ENCODE measurements at places on chromosomes 6 and 20.

DNA sequence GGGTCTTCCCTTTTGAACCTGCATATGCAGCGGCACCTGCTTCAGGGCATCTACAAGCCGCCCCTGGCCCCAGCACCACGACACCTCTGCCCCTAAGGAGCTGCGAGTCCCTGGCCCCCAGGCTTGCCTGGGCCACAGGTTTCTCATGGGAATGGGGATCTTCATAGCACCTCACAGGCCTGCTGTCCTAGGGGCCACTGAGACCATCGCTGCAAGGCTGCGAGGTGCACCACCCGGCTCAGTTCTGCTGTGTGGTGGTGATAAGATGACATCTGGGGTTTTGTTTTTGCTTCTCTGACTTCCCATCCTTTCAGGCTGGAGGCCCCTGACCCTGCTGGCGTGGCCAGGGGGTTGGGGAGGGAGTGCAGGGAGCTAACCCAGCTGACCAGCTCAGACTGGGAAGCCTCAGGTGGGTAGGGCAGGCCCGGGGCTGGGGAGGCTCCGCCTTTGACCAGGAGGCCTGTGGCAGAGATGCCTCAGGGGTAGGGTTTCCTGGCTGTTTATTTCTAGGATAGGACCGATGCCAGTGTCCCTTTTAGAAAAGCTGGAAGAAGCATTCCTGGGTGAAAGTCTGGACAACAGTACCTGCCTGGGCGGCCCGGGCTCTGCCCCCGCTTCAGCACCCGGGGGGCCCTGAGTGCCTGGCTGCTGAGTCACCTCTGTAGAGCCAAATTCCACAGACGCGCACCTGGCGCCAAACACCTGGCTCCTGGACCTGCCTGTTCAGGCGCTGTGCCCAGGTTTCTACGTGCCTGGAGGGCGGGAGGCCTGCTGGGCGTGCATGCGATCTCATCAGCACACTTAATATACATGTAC, 264.7 kb downstream of the DLL1 start:
- DNase-seq, result no peak

- DNase-seq, result no peak
Observed at GRCh38 chr6:15148356-15148946, 97.4 kb upstream of the JARID2 start.

DNA sequence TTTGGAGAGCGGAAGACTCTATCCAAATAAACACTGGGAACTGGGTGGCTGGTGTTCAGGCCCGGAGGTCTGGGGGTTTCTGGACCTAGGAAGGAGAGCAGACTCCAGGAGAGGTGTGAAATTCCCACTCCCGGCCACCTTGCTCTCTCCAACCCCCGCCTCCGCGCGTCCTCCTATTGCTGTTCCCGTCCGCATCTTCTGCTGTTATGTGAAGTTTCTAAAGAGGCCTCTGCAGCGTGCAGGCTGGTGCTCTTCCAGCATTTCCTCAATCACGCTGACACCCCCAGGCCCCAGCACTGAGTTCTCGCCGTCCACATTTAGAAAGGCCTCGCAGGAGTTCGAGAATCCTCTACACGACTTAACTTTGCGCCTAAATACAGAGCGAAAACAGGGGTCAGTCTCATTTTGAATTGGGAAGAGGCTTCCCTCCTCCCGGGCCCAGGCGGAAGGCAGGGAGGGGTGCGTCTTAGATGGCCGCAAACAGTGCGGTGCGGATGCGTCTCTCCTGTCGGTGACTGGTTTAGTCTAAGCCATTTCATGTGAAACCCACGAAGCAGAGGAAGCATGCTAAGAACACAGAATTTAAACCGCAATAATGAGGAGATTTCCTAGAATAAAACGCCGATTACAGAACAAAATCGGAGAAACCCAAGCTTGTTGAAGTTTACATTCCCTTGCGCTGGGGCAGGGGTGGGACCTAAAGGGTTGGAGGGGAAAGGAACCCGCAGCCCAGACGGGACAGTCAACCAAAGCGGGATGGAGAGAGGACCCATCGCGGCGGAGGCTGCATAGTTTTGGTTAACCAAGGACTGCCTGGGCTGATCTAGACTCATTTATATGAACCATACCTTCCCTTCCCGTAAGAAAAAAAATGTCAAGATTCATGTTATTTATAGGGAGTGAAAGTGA, 4.0 kb upstream of the FOXF2 start:
- DNase-seq, result no peak

GRCh38 chr20:54148947-54149764, 24.6 kb downstream of the CYP24A1 start:
- no peak for DNase-seq

DNA sequence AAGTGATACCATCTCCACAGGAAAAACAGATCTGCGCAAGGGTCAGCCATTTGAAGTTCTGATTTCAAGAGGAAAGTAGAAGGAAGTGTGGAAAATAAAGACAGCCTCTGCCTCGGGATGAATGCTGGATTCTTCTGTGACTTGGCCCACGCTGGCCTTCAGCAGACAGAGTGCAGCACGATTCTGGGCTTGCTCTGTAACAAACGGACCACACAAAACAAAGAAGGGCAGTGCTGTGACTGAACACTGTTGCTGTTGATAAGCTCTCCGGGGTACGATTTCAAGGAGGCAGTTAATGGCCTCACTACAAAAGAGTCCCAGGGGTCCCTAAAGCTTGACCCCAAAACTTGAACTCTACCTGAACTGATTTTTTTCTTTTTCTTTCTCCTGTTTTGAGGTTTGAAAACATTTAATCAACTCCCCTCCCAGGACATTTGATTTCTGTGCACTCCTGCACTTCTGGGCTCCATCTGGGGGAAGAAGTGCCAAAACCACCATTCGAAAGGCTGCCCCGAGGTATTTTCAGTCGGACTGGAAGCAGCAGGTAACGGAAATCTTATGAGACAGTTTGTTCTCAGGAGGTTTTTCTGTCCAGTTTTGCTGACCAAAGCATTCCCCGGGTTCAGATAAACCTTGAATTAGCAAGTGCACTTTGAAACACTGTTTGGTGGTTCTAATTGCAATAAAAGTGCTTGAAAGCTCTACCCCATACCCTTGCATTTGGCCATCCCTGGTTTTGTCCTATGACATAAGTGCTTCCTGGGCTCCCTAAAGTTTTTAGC, 189.6 kb downstream of the MYLK4 start:
- DNase-seq, result no peak

GRCh38 chr20:38870733-38871559, 55.3 kb upstream of the FAM83D start:
- no peak for DNase-seq

DNA sequence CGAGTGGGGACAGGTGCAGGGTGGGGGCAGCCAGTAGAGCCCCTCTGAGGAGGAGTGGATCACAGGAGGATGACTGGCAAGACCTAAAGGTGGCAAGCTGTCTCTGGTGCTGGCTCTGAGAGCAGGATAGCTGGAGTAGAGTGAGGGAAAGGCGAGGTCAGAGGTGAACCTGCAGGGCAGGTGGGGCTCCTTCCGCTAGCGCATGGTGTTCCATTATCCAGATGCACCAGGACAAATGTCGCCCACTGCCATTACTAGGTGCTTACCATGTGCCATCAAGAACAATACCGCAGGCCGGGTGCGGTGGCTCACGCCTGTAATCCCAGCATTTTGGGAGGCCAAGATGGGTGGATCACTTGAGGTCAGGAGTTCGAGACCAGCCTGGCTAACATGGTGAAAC, 18.3 kb upstream of the FAM110A start:
- DNase-seq, result no peak

DNA sequence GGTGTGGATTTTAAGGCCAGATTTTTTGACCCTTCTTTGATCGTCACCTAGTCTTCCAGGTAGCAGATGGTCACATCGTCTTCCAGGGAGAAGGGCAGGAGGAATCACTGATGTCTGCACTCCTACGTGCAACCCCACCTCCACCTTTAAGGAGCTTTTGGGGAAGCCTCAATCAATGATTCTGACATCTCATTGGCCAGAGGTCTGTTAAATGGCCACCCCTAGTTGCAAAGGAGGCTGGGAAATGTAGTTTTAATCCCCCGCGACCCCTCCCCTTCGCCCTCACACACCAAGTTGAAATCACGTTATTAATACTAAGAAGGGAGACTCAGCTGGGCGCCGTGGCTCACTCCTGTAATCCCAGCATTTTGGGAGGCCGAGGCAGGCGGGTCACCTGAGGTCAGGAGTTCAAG, 151.4 kb downstream of the BCAS1 start:
- DNase-seq, result no peak

DNA sequence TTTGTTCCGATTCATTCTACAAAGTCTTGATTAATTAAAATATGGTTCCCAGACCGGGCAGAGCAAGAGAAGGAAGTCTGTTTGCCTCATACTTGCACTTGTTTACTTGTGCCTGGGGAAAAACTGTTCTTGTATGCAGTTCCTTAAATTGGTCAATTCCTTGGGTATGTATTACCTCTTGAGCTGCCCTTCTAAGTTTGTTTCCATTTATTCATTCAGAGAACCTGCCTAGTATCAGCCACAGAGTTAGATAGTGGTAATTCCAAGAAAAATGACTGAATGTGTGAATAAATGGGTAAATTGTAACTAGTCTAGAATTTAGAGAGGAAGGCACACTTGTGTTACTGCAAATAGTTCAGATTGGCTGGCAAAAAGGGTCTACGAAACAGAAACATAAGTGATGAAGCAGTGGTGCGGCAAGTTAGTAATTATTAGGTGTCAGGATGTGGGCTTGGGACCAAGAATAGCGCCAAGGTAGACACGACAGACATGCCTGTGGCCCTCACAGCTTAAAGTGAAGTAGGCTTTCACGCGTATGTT, 525 bp upstream of the MAK start:
- DNase-seq, result no peak

GRCh38 chr6:14306151-14306906, 188.8 kb downstream of the CD83 start:
- DNase-seq, result no peak

- DNase-seq, result no peak
Observed at GRCh38 chr6:89323511-89323971, 8.4 kb upstream of the GABRR2 start.

DNA sequence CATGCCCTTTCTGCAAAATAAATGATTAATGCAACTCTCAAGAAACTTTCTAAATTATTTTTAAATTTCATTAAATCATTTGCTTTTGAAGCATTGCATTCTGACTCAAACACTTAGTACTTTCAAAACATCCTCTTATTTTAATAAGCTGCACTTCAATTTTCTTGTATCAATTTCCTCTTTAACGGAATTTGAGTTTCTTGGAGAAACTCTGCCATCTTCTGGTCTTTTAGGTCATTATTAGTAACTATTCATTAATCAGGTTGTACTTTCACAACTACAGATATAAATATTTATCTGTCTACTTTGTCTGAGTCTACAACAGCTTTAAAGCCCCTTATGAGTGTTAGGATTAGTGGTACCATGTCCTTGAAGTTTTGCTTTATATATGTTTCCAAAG, 30.2 kb downstream of the TMX4 start:
- DNase-seq, result no peak

DNA sequence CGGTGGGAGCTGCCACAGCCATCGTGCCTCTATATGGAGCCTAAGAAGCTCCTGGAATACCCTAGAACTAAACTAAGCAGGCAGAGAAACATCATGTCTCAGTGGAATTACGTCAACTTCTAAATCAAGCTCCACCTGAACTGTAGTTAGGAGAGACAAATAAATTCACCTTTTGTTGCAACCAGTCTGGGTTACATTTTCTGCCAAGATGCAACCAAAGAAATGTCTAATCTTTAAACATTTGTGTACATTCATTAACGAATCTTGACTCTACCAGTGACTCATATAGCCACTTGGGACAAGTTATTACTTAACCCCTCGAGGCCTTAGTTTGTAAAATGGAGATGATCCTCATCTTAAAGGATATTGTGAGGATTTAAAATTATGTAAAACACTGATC, 8.9 kb downstream of the PTPRK start:
- no peak for DNase-seq

GRCh38 chr20:41837669-41838224, 219.6 kb upstream of the CHD6 start:
- no peak for DNase-seq

- DNase-seq, result no peak
Observed at GRCh38 chr6:71405416-71405815, 116.8 kb downstream of the OGFRL1 start.

DNA sequence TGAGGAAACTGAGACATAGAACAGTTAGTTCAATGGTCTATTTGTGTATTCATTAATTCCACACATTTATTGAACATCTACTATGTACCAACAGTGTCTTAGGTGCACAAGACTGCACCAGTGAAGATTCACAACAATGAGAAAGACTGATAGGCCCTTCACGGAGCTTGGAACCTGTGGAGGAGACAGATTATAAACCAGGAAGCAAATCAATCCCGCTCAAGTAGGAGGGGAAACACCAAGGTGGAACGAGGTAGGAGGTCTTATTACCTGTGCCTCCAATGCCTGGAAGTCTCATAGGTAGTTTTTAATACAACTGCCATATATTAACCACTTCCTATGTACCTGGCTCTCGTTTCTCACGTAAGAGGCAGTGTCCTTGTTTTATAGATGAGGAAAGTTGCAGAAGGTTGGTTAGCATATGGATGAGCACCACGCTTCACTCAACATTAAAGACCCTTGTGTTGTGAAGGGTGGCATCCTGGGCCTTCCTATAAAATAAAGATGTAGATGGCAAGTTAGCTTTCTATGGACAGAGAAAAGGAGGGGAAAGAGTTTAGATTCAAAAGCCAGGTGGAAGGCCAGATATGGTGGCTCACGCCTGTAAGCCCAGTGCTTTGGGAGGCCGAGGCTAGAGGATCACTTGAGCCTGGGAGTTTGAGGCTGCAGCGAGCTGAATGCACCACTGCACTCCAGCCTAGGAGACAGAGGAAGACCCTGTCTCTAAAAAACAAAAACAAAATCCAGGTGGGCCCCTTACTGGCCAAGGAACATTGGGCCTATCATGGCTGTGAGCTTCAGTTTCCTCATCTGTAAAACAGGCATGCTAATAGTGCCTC, 45.1 kb downstream of the SLC13A3 start:
- DNase-seq, result no peak

DNA sequence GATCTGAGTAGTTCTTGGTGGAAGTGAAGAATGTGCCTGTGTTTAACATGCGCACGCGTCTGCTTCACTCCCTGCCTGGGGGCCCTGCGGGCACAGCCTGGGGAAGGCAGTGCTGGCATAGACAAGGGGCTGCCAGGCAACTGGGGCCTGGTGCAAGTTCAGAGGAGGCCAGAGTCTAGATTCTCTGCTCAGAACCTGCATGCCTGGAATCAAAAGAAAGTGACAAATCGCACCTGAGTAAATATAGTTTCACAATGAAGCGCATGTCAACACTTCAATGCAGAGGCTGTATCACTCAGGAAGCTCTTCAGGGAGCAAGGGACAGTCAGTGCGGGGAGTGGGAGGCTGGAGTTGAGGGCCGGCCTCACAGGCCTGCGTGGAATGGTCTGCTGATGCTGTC, 24.2 kb upstream of the PPP1R14C start:
- no peak for DNase-seq

DNA sequence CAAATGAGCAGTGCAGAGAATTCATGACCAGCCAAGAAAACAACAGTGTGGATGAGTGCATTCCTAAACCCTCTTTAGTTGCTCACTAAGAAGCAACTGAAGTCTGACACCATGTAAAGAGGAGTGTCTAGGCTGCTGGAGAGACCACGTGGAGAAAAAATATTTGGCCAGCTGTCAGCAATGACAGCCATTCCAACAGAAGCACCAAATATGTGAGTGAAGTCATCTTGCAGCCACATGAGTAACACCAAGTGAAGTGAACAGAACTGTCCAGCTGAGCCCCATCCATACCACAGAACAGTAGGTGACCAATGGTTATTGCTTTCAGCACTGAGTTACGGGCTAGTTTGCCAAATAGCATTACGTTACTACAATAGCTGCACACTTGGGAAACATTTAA, 89.4 kb downstream of the TBXT start:
- no peak for DNase-seq

Data from stimulated activated CD8-positive, alpha-beta memory T cell treated with anti-CD3 and anti-CD28 coated beads, Interleukin-4, amount 100 ng/mL, for 24 hours (primary cell).